Left renal cortex interstitium (tissue), 4 donors: ENCODE measurements at places on chromosomes 6 and 20. TPM values are rescaled to one million over a fixed set of nuclear protein-coding genes. Genes with fewer than 3 reads are reported as not detected.

DNA sequence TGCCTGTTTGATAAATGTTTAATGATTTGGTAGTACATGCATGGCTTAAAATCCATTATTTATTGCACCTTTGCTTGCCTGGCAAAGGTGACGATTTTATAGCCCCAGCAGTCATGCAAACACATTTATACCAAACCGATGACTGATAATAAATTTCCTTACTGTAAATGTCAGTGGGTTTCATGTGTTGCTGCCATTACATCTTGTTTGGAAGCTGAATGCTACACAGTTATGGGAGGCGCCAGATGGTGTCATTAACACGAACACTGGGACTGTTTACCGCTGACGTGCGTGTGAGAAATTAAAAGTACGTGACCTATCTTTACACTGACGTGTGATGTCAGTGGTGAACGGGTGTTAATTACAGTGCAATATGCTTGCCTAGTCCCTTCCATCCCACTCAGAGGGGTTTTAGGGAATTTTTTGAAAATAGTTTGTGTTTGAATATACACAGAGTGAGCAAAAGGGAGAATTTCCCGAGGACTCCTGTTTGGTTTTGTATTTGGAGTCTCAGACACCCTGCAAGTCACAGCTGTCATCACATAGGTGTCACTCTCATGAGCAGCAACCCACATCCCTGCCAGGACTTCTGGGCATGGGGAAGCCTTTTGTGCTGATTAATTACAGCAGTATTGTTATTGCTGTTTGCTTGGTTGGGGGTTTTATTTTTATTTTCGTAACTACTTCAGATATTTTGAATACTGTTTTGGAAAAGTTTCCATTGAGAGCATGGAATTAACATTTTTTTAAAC is 151.8 kb upstream of the INSM1 start:
- no peak for DNase-seq

DNA sequence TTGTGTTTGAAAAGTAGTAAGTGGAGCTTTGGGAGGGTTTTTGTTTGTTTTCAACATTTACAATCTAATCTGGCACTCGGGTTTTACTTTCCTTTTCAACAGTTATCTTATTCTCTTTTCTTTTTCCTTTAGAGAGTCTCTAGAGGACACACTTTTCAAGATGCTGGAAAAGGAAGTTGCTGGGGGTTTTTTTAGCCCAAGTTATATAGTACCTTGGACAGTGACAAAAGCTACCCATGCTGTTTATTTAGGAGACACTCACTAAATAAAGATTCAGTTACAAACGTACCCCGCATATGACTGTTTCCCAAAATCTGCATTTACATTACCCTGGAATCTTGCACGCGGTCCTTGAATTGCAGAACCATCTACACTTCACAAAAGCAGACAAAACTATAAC is 78.8 kb downstream of the MAP7 start:
- DNase-seq = no peak

- DNase-seq = no peak
Measured at GRCh38 chr20:47377122-47377722, 20.7 kb upstream of the ZMYND8 start.

DNA sequence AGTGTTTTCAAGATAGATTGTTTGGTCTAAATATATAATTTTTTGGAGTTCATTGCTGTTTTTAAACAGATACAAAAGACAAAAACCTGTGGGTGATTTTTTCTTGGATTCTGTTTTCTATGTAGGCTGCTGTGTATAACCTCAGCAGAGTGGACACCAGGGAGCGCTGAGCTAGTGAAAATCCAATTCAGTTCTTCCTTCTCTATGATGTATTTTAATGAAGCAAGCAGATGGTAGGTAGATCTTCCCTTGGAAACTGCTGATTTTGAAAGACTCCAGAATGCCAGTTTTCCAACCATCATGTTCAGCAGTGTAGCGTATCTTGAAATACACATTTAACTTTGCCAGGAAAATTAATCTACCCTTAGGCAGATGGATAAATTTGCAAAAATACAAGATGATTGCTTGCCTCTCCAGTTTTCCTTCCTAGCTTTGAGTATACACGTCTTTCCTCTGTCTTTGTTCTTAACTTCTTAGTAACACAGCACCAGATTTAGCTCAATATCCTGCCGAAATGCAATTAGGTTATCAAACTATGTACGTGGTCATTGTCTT is 178.0 kb downstream of the PHF3 start:
- no peak for DNase-seq

GRCh38 chr6:105929626-105930025 is 156.5 kb upstream of the PRDM1 start:
- no peak for DNase-seq

DNA sequence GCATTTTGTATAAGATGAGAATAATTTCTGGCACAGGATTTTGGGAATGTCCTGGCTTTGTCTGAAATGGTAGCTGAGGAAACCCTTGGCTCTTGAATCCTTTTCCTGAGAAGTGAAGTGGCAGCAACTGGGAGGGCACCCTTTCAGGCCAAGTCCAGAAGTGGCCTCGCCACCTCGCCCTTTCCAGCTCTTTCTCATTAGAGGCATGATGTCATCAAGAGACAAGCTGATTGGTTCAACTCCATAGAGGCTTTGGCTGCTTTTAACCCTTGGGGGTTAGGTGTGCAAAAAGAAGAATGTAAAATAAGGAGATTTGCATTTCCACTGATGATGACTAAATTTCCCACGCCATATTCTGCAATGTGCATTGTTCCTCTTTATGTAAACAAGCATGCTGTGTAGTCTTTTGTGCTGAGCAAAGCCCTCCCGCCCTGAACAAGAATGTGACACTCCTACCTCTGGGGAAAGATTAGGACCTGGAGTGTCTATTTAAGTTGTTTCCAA is 116.5 kb downstream of the TCP11 start:
- no peak for DNase-seq

DNA sequence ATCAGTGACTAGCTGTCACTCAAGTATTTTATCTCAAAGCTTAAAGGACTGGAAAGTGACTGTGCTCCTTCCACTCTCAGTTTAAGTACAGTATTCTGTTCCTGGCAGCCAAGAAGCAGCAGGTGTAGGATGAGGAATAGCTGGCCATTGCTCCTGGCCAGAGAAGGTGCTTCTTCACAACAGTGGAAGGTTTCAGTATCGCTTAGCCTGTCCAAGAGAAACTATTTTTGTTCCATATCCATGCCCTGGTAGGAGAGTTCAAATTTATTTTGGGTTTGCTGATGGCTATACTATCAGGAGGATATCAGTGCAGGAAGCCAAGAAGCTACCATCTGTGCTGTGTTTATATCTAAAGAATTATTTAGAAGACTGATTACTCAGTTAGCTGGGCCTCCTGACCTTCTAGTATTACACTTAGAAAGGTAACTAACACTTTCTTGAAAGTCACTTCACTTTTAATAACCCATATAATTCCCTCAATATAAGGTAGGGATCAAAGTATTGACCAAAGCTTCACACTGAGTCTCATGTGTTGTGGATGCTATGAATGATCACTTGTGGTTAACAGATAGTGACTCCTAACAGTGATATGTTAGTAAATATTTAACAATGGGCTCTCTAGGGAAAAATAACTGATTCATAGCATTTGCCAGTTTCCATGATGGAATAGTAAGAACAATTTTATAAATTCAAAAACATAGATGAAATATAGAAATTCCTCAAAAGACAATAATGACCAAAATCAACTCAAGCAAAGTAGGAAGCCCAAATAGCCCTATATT is 99.9 kb downstream of the AIG1 start:
- DNase-seq = no peak

DNA sequence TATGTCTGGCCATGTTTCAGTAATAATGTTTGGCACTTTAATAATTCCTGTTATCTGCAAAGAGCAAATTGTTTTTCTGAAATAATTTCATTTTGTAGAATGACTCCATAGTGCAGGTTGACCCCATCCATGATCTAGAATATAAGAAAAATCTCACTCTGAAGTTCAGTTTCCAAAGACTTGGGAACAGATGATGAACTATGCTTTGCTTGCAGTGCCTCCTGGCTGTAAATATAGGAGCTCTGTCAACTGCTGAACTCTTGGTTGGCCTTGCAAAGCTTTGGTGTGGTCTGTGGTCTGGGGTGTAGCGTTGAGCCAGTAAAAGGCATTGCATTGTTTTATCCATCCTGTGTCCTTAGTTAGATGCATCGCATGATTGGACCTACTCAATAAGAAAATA is 104.0 kb downstream of the PLCB4 start:
- DNase-seq = no peak

DNA sequence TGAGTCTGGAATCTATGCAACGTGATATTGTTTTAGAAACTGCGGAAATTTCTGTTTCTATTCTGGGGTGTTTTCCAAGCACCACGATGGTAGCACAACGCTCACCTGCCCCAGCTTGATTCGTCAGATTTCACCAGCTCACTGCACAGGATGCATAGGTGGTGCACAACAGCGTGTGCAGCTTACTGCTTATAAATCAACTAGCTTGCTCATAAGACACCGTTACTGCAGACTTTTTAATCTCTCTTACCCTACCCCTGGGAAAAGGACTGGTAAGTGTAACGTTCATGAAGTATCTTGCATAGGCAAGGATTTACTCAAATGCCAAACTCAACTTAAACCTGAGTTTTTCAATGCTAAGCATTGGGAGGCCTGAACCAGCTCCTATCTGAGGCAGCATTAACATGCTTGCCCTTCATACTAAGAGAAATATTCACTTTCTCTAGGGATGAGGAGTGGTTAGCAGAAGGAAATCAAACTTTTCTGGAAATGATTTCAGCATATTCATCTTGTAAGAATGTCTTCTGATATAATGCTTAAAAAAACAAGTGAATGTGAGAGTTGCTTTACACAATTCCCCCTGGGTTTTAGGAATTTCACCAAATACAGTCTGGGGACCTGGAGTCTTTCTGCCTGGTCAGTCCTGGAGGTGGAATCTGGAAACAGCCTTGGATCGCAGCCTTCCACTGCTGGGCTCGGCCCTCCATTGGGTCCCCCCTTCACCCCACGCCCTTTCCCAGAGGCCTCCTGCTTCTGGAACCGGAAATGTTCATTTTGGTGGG is 100.6 kb downstream of the DACT2 start:
- no peak for DNase-seq

GRCh38 chr6:122930252-122931180 is 65.5 kb upstream of the CLVS2 start:
- no peak for DNase-seq

- DNase-seq = peak; percentile 69
Measured at GRCh38 chr6:98927534-98927933, 20.2 kb downstream of the FBXL4 start.

GRCh38 chr6:158026054-158026900 is 44.6 kb downstream of the SYNJ2 start:
- DNase-seq = no peak

- DNase-seq = no peak
Measured at GRCh38 chr6:132041706-132042105, 90.5 kb upstream of the CCN2 start.

DNA sequence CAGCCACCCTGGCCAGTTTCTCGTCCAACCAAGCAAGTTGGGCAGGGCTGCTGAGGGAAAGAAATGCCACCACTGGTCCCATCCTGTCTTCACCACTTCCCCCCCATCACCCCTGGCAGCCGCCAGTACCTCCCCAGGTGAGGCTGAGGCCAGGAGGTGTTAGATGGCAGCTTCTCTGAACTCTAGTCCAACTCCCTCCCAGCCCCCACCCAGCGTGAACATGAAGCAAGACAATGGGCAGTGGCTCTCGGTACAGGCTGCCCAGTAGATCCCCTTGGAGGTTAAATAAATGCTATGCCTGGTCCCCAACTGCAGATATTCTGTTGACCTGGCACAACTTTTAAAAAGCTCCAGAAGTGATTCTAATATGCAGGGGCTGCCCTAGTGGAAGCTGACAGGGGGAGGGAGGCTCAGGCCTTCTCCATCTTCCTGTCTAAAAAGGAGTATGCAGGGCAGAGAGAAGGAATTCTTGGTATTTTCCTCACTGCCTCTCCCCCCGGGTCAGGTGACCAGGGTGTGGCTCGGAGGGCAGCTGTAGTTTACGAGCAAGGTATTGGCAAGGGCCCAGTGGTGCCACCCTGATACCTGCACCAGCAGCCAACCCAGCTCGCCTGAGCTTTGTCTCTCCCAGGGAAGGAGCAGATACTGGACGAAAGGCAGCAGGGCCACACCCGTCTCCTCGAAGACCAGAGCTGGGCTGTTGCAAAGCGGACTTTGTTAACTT is 25.7 kb downstream of the KCNK5 start:
- DNase-seq = no peak

DNA sequence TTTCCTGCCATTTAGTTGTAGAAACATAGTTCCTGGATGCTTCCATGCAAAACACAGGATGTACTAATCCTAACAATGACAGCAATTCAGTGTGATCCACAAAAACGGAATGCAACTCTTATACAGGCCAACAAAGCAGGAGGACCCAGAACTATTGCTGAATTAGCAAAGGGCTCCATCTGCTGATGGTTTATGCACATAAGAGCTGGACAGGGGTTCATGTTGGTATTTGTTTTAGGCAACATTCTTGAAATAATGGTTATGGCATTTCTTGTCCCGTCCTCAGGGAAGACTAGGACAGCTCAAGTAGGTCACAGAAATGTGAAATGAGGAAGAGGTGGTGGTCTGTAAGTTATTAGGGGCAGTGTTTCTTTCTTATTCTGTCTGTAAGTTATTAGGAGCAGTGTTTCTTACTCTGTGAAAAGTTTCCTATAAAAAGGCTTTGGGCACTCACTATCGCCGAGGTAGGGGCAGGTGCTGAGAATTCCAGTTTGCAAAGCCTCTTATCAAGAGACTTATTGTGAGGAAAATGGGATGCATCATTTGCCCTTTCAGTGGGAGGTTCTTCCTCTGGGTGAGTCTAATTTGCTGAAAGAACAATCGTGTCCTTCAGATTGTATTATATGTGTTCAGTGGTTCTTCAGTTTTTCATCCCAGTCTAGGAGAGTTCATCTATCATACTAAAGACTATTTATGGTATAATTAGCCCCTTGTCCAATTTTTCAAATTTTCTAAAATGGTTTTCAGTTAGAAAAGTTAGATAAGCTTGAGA is 171.1 kb downstream of the MCHR2 start:
- DNase-seq = no peak

GRCh38 chr20:47111576-47111975 is 216.9 kb downstream of the EYA2 start:
- DNase-seq = no peak

DNA sequence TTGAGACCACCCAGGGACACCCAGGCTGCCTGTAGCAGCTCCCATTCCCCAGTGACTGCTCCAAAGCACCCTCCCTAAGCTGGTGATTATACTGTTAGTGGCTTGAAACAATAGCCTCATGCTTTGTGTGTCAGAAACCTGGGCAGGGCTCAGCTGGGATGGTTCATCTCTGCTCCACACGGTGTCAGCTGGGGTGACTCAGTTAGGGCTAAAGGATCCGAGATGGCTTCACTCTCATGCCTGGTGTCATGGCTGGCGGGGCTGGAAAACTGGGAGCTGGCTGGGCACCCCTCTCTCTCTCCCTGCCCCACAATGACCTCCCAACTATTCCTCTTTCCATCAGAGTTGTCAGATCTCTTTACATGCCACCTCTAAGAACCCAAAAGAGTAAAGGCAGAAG is 44.4 kb downstream of the ANKRD60 start:
- DNase-seq = no peak

RIPOR2 gene
- 7.1 TPM for polyA plus RNA-seq

SLC22A7 gene
- 2.0 TPM for polyA plus RNA-seq

LPA gene
- polyA plus RNA-seq = 0.28 TPM

ELOVL4 gene
- polyA plus RNA-seq = 3.4 TPM

AIF1 gene
- 78.3 TPM for polyA plus RNA-seq

TAGAP gene
- polyA plus RNA-seq = 0.73 TPM

KATNA1 gene
- polyA plus RNA-seq = 30.7 TPM

RNF217 gene
- 19.8 TPM for polyA plus RNA-seq

MEI4 gene
- 1.4 TPM for polyA plus RNA-seq

IL20RA gene
- polyA plus RNA-seq = 1.0 TPM

GPR6 gene
- not detected for polyA plus RNA-seq
